ENCODE measurements at places on chromosomes 3 and 15. TPM values are rescaled to one million over a fixed set of nuclear protein-coding genes. Genes with fewer than 3 reads are reported as not detected.
A peak's percentile ranks its signal among the peaks of the same experiment; 100 is the strongest.

The GP9 gene
- total RNA-seq: 8.6 TPM

DNA sequence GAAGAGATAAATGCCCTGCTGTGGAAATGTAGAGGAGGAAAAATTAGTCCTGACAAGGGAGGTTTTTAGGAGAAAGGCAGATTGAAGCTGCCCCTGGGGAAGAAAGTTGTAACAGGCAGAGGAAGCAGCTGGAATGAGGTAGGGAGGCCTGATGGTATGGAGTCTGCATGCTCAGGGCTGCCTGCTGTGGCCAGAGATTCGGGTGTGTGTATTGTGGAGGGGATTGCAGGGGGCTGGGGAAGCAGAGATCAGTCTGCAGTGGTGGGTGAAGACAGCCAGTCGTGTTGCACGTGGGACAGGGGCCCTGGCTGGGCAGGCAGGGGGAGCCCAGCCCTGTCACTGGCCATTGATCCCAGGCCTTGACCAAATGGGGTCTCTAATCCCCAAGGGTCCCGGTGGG lies 96.5 kb downstream of the SLCO3A1 start:
- peaks cover 40% of the 10 kb centered on the region for H3K4me1 ChIP-seq
- no peak for DNase-seq
- H3K36me3 ChIP-seq: no peaks in the 10 kb centered on the region
- H3K4me3 ChIP-seq: no peak overlapping the region
- H3K27me3 ChIP-seq: no peaks in the 10 kb centered on the region
- no peak overlapping the region for H3K27ac ChIP-seq

- H3K4me3 ChIP-seq: no peak overlapping the region
- H3K27me3 ChIP-seq: no peaks in the 10 kb centered on the region
- no peak overlapping the region for H3K27ac ChIP-seq
- no peak for DNase-seq
Observed at GRCh38 chr3:66450390-66451022, 50.3 kb downstream of the LRIG1 start.

DNA sequence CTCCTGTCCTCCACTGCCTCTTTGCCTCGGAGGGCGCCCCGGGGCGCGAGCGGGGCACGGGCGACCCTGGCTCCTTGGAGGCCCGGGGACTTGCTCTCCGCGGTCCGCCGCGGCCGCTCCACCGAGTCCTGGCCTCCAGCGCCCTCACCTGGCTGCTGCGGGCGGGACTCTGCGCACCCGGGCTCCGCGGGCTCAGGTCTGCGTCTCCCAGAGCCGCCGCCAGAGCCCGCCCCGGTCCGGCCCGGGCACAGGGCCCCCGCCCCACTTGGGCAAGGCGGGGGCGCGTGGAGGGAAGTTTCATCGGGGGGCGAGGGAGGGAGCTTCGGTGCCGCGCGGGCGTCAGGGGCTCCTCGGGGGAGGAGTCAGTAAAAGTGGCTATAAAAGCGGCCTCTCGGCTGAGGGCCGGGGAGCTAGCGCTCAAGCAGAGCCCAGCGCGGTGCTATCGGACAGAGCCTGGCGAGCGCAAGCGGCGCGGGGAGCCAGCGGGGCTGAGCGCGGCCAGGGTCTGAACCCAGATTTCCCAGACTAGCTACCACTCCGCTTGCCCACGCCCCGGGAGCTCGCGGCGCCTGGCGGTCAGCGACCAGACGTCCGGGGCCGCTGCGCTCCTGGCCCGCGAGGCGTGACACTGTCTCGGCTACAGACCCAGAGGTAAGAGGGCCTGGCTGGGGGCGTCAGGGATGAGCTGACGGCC lies at the start of gene CEMIP:
CEMIP (plus strand) TSS at position 407 of the 694 bp plus-strand sequence. CDS start 94,510 bp downstream, outside the sequence.
- DNase-seq: peak; percentile 41
- no peak within 1 kb of the TSS for H3K4me3 ChIP-seq
- no peaks in the 10 kb centered on the region for H3K36me3 ChIP-seq
- no peak within 1 kb of the TSS for H3K27ac ChIP-seq

- H3K4me3 ChIP-seq: no peak overlapping the region
- no peak for DNase-seq
- H3K27me3 ChIP-seq: no peaks in the 10 kb centered on the region
- no peaks in the 10 kb centered on the region for H3K4me1 ChIP-seq
- no peak overlapping the region for H3K27ac ChIP-seq
- no peaks in the 10 kb centered on the region for H3K36me3 ChIP-seq
Observed at GRCh38 chr3:103794656-103795055, 1359.8 kb downstream of the ZPLD1 start.

DNA sequence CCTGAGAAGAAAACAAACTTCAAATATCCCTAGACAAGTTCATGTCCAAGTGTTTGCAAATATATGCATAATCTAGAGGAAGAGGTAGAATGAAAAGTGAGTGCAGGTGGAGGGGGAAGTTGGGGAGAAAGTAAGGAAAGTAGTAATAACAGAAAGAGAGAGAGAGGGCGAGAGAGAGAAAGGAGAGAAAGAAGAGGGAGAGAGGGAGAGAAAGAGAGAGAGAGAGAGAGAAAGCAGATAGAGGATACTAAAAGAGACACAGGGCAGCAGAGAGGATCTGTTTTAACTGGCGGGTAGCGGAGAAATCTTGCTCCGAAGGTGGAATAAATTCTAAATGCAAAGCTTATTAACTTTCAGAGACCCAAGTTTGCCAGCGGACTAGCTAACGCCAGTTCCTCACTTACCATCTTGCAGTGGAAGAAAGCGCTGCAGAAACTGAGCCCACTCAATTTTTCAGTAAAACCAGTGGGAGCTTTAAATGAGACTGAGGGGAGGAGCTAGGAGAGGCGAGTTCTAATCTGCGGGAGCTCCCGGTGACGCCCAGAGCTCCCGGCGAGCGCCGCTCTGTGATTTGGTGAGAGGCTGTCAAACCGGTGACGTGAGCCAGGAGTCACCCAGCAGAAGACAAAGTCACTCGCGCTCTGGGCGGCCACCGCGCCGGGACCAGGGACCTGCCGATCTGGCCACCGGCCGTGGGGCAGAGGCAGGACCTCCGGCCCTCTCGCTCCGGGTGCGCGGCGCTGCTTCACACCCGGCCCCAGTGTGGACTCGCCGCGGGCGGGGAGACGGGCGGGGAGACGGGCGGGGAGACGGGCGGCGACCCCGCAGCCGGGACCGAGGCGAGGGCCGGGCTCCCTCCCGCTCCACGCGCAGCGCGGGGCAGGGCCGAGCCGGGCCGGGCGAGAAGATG lies at the start of gene GMNC:
GMNC (minus strand) TSS at position 486 of the 910 bp plus-strand sequence; CDS start at position 407, 79 bp downstream.
- no peak within 1 kb of the TSS for H3K4me3 ChIP-seq
- peak; percentile 24 for DNase-seq
- H3K27me3 ChIP-seq: peaks cover 9% of the 10 kb centered on the region
- no peak within 1 kb of the TSS for H3K27ac ChIP-seq
- H3K4me1 ChIP-seq: peaks cover 3% of the 10 kb centered on the region

GRCh38 chr15:45606841-45607240 lies 19.7 kb downstream of the BLOC1S6 start:
- no peak overlapping the region for H3K27ac ChIP-seq
- no peaks in the 10 kb centered on the region for H3K27me3 ChIP-seq
- DNase-seq: no peak
- peaks cover 4% of the 10 kb centered on the region for H3K4me1 ChIP-seq
- no peak overlapping the region for H3K4me3 ChIP-seq
- H3K36me3 ChIP-seq: peaks cover 18% of the 10 kb centered on the region

The GOLGA8S gene
- 6.0 TPM for total RNA-seq

DNA sequence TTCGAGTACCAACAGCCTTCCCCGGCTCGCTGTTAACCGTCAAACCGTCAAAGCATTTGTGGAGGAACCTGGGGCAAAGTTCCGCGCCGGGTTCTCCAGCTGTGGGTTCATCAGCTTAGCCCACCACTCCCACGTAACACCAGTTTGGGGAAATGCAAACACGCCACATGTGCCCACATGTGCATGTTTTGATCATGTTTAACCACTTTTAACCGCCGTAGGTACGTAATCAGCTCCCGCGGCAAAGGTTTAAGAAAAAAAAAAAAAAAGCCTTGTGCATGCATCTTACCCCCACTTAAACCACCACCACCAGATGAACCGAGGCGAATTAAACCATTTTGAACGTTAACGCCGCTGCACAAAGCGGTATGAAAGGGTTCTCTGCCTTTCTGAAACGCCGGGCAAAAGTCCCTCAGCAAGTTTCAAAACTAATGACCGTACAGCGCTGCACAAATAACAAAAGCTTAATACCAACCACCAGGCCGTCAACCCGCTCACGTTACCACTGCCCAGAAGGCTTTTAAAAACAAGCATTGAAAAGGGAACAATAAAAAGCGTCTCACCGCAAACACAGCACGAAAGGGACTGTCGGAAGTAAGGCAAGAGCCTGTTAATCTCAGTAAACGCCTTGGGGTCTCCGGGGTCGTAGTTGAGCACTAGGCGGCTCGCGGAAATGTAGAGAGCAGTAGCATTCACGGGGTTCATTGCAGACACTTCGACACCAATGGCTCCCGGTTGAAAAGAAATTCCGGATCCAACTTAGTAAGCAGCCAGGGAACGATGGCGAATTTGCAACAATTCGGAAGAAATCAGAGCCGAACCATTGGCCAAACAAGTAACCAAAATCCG lies 1.5 kb downstream of the MSL2 start:
- peak; percentile 67 for DNase-seq
- no peaks in the 10 kb centered on the region for H3K27me3 ChIP-seq
- peak overlapping the region; percentile 99 for H3K27ac ChIP-seq
- peaks cover 23% of the 10 kb centered on the region for H3K4me1 ChIP-seq

All from natural killer cell (primary cell).